ENCODE measurements at places on chromosomes 4 and X. TPM values are rescaled to one million over a fixed set of nuclear protein-coding genes. Genes with fewer than 3 reads are reported as not detected.

DNA sequence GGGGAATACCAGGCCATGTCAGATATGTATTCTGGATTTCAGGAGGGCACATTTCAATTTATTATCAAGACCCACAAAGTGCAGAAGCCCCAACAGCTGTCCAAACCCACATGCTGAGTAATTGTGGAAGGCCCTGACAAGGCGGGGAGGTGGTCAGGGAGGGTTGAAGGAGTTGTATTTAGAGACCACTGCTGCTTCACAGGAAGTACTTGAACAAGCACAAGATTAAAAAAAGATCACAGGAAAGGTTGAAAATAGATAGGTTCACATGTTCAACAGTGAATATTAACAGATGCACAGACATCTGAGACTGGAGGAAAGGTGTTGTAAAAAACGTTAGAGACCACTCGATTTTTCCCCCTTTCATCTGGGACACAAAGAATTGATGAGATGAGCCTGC is 17.9 kb downstream of the ATP8A1 start:
- H3K4me1 ChIP-seq = peaks cover 45% of the 10 kb centered on the region
- H3K27ac ChIP-seq = peak overlapping the region; percentile 88
- DNase-seq = no peak

DNA sequence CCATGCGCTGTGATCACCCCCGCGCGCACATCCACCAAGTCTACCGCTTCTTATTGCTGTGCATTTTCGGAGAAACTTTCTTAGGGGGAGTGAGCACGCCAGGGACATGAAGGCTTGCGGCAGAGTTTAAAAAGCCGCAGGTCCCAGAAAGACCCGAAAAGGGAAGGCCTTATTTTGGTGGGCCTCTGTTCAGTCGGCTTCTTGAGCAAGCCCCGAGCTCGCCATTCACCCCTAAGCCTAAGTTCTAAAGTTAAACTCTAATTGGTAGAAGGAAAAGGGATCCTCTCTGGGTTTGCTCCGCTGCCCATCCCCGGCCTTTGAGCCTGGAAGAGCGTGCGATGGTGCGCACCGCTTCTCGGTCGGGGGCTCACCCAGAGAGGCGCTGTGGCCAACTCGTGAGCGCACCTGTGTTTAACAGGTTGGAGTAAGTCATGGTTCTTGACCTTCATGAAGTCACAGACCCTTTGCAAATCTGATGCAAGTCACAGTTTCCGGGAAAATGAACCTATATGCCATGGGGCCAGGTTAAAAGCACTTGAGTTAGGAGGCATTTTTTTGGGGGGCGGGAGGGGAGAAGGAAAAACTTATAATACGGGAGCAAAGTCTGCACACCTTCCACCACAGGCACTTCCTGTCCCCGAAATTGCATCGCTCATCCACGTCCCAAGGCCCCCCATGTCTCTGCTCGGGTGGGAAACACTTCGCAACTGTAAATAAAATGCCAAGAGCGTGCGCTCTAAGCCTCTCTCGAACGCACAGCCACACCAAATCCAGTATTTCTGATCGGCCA is 1.9 kb downstream of the PHOX2B start:
- H3K27ac ChIP-seq = peak overlapping the region; percentile 31
- no peaks in the 10 kb centered on the region for H3K36me3 ChIP-seq
- DNase-seq = no peak
- peak overlapping the region; percentile 25 for H3K4me3 ChIP-seq
- peaks cover 97% of the 10 kb centered on the region for H3K27me3 ChIP-seq

GRCh38 chr4:145907812-145908211 is 30.8 kb downstream of the ZNF827 start:
- no peak for DNase-seq
- H3K36me3 ChIP-seq = peaks cover 4% of the 10 kb centered on the region
- no peak overlapping the region for H3K4me3 ChIP-seq
- H3K27me3 ChIP-seq = no peaks in the 10 kb centered on the region
- no peak overlapping the region for H3K27ac ChIP-seq
- no peaks in the 10 kb centered on the region for H3K4me1 ChIP-seq

- H3K4me1 ChIP-seq = no peaks in the 10 kb centered on the region
- H3K4me3 ChIP-seq = no peak overlapping the region
- DNase-seq = no peak
- H3K36me3 ChIP-seq = no peaks in the 10 kb centered on the region
Observed at GRCh38 chr4:94348666-94349065, 6.0 kb upstream of the HPGDS start.

DNA sequence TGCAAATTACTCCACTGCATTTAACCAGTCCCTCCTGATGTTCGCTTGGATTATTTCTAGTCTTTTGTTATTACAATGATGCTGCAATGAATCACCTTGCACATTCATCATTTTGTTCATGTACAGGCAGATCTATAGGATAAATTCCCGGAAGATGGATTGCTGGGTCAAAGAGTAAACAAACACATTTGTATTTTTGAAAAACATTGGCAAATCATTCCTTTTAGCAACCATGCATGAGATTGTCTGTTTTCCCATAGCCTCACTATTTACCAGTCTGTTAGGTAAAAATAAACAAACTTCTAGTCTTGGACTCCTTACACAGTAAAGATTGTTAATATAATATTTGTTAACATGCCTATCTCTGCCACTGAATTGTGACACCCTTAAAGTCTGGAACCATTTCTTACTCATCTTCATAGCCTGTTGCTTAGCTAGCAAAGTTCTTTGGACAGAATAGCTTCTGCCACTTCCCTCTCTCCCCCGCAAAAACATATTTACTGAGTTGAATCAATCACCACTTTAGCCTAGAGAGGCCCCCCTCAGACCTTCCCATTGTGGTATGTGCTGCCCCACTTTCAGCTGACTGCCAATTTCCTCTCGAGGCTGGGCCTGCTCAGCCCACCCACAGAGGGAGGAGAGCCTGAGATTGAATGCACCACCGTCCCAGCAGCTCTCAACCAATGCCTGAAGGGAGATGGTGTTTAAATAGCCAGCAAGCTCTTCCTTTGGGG is 108.4 kb upstream of the ATXN3L start:
- no peaks in the 10 kb centered on the region for H3K36me3 ChIP-seq
- no peaks in the 10 kb centered on the region for H3K4me1 ChIP-seq

GRCh38 chrX:123971982-123972381 is 10.5 kb downstream of the STAG2 start:
- no peaks in the 10 kb centered on the region for H3K4me1 ChIP-seq
- DNase-seq = no peak
- no peaks in the 10 kb centered on the region for H3K27me3 ChIP-seq
- H3K27ac ChIP-seq = no peak overlapping the region
- H3K36me3 ChIP-seq = no peaks in the 10 kb centered on the region

The MAGEA3 gene
- not detected for polyA plus RNA-seq

The GLA gene
- polyA plus RNA-seq = 123 TPM

GRCh38 chr4:173698557-173699262 is 168.7 kb upstream of the HAND2 start:
- no peak overlapping the region for H3K4me3 ChIP-seq
- no peaks in the 10 kb centered on the region for H3K36me3 ChIP-seq
- H3K27ac ChIP-seq = no peak overlapping the region

The MAGED4 gene
- 23.9 TPM for polyA plus RNA-seq

DNA sequence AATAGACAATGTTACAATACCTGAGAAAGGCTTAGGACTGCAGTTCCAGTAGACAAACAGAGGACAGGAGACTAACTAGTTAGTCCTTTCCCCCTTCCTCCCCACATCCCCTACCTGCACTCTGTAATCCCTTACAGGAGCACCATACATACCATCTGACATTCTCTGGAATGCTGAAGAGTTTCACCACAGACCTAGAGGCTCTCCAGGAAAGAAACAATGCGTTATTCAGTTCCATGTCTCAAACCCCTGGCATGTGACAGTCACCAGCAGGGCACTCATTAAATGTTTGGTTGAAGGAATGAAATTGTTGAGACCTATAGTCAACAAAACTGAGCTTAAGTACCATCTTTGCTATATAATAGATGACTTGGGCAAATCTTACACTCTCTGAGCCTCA is 100.2 kb upstream of the USP38 start:
- no peaks in the 10 kb centered on the region for H3K36me3 ChIP-seq
- H3K4me1 ChIP-seq = peaks cover 39% of the 10 kb centered on the region
- no peak for DNase-seq
- peak overlapping the region; percentile 84 for H3K27ac ChIP-seq
- no peak overlapping the region for H3K4me3 ChIP-seq
- H3K27me3 ChIP-seq = no peaks in the 10 kb centered on the region

GRCh38 chr4:87339440-87339839 is 16.8 kb upstream of the HSD17B13 start:
- no peak overlapping the region for H3K27ac ChIP-seq
- DNase-seq = no peak
- H3K27me3 ChIP-seq = no peaks in the 10 kb centered on the region
- H3K36me3 ChIP-seq = peaks cover 42% of the 10 kb centered on the region
- no peak overlapping the region for H3K4me3 ChIP-seq

- no peak for DNase-seq
- no peaks in the 10 kb centered on the region for H3K36me3 ChIP-seq
- H3K27me3 ChIP-seq = no peaks in the 10 kb centered on the region
- H3K4me1 ChIP-seq = no peaks in the 10 kb centered on the region
- no peak overlapping the region for H3K4me3 ChIP-seq
- H3K27ac ChIP-seq = no peak overlapping the region
Observed at GRCh38 chr4:95693594-95693993, 144.8 kb upstream of the UNC5C start.

GRCh38 chr4:105710678-105711077 is 2.1 kb downstream of the GSTCD start:
- no peaks in the 10 kb centered on the region for H3K27me3 ChIP-seq
- no peak overlapping the region for H3K27ac ChIP-seq
- no peaks in the 10 kb centered on the region for H3K36me3 ChIP-seq

The ALAS2 gene
- 15.6 TPM for polyA plus RNA-seq

The GLOD5 gene
- 3.9 TPM for polyA plus RNA-seq

The ARSD gene
- 34.1 TPM for polyA plus RNA-seq

DNA sequence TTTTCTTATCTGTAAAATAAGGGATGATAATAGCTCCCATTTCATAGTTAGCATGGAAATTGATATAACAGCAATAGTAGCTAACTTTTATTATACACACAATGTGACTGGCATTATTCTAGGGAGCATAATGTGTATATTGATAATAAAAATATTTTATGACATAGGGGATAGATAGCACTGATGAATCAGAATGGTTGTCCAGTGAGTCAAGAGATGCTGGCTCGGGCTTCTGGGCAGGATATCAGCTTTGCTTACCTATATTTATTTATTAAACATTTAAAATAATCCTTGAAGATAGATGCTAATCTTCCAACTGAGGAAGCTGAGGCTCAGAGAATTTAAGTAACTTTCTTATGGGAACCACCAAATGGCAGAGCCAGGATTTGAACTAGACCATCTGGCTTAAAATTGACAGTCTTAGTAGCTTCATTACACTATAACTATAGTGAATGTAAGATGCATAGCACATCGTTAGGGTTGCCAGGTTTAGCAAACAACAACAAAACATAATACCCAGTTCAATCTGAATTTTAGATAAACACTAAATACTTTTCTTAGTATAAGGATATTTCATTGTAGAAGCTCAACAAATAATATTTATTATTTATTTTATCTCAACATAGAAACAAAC is 2.7 kb downstream of the AFP start:
- DNase-seq = no peak
- no peaks in the 10 kb centered on the region for H3K27me3 ChIP-seq
- peaks cover 4% of the 10 kb centered on the region for H3K4me1 ChIP-seq
- H3K4me3 ChIP-seq = no peak overlapping the region
- H3K36me3 ChIP-seq = no peaks in the 10 kb centered on the region

The ARMCX4 gene
- 18.9 TPM for polyA plus RNA-seq

DNA sequence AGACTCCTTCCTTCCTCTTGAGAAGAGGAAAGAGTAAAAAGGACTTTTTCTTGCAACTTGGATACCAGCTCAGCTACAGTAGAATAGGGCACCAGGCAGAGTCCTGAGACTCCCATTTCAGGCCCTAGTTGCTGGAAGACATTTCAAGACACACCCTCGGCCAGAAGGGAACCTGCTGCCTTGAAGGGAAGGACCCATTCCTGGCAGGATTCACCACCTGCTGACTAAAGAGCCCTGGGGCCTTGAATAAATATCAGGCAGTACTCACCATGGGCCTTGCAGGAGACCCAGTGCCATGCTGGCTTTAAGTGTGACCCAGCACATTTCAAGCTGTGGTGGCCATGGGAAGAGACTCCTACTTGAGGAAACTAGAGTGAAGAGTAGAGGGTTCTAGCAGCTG is 317.6 kb downstream of the DKK2 start:
- H3K36me3 ChIP-seq = no peaks in the 10 kb centered on the region
- DNase-seq = no peak
- no peak overlapping the region for H3K27ac ChIP-seq
- no peaks in the 10 kb centered on the region for H3K27me3 ChIP-seq
